ENCODE measurements at places on chromosomes 16 and 17. TPM values are rescaled to one million over a fixed set of nuclear protein-coding genes. Genes with fewer than 3 reads are reported as not detected.

- no peak for DNase-seq
Measured at GRCh38 chr16:85631802-85632393, 18.8 kb downstream of the GSE1 start.

DNA sequence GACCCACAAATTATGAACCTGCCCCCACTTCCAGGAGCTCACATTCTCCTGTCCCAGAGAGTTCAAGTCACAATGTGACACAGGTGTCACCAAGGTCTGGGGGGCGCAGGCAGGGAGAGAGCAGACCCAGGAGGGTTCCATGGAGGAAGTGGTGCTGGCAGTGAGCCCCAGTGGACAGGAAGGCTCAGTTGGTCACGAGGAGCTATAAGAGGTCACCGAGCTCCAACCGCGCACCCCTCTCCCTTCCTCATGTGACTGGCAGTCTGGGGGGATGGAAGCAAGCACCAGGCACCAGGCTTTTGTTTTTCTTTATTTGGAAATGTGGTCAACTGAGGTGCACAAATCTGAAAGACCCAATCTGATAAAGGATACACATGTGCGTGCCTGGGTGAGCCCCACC lies 2.5 kb downstream of the ITGAD start:
- no peak for DNase-seq

DNA sequence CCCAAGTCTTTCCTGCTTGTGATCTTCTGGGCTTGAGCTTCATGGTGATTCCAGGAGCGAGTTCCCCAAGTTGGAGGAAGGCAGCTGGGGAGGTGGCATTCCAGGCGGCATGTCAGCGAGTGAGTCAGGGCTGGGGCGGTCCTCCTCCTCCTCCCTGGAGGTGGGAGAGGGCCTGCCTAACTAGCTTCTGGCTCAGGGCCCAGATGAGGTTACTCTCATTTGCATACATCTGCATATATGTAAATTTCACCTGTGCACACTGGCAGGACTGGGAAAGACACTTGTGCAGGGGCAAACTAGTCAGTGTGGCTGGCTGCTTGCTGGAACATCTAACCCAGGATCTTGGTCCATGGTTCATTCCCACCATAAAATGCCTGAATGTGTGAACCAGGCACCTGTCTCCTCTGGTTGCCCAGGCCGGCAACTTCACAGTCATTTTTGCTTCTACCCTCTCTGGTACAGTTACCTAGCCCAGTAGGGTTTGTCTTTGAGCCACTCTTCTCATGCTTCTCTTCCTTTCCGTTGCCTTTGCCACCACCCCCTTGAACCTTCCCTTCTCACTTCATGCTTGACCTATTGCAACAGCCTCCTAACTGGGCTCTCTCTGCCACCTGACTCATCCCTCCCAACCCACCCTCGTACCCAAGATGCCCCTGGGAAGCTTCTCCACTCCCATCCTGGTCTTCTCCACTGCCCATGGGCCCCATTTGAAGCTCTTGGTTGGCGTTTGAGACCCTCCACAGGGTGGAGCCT lies 9.6 kb upstream of the DLX4 start:
- no peak for DNase-seq

GRCh38 chr17:45747911-45748310 lies 36.2 kb upstream of the CRHR1 start:
- DNase-seq, result no peak

DNA sequence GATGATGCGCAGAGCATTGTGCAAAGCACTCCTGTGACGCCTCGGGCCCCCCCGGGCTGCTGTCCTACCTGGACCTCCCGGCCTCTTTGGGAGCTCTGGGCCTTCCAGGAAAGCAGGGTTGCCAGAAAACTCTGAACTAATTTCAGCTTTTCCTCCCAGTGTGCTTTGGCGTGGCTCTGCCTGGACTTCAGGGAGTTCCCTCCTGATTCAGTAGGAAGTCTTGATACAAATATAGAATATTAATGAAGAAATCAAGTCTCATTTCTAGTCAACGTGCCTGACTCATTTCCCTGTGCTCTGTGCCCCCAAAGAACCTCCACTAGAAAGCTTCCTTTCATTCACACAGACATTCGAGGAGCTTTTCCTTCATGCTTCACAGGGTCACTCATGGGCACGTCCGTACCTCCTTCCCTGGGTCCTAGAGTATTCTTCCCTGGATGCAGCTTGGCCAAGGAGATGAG lies 84.0 kb upstream of the NOL11 start:
- no peak for DNase-seq

GRCh38 chr16:79247386-79247785 lies 353.2 kb downstream of the MAF start:
- DNase-seq, result no peak

- no peak for DNase-seq
Measured at GRCh38 chr17:79573196-79573896, 37.5 kb downstream of the RBFOX3 start.

- DNase-seq, result no peak
Measured at GRCh38 chr17:81153340-81153803, 11.9 kb upstream of the PVALEF start.

DNA sequence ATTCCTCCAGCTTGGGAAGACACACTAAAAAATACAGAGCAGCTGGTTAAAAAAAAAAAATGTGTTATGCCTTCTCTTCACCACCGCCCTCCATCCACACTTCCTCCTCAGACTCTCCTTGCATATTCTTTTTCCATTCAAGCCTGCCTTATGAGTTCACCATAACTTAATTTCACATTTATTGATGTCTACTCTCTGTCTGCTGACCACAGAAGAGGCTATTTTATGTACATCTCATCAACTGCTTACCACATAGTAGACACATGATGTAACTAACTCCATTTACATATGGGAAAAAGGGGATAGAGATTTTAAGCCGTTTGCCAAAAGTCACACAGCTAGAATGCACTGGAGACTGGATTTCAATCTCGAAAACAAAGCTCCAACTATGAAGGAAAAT lies 409.8 kb downstream of the CDH11 start:
- DNase-seq, result no peak

GRCh38 chr16:58110571-58111301 lies 18.4 kb downstream of the CFAP20 start:
- no peak for DNase-seq

DNA sequence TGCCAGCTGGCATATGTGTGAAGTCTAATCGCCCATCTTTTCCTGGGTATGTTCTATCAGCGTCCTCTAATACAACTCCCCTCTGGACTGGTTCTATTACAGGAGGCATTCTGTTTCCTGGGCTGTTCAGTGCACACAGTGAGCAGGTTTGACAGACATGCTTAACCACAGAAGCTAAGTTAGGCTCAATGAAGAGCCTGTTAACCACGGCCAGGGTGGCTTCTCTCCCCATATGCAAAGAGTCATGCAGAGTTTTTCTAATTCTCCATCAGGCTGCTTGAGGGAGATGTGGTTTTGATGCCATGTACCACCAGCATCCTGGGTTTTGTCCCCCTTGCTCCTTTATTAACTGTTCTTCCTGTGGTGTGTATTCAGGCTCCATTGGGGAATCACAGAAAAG lies 57.2 kb upstream of the ALOX12 start:
- no peak for DNase-seq

GRCh38 chr17:5678171-5678570 lies 93.9 kb upstream of the NLRP1 start:
- DNase-seq, result no peak

DNA sequence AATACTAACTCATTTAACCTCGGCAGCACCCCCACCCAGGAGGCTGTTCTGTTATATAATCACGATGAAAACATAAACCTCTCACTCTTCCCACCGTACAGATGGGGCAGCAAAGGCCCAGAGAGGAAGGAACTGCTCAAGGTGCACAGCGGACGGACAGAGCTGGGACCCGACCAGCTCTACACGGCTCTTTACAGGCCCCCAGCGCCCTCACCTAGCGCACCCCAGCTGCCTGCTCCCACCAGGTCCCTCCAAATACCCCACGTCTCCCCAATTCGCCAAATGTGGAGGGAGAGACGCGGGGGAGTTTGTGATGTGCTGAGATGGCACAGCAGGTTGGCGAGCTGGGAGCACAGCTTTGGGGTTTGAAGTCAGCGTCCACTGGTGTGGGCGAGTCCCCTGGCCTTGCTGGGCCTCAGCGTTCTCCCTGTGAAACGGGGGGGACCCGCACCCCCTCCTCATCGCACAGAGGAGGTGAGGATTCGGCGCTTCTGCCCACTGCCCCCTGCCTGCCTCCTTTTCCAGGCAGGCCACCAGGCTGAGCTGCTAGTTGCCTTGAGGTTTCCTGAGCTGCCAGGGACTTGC lies 54.1 kb downstream of the CBFA2T3 start:
- no peak for DNase-seq

XYLT2 gene
- 35.3 TPM for total RNA-seq

KIFC3 gene
- 38.7 TPM for total RNA-seq

TBC1D3 gene
- total RNA-seq, result not detected

NPIPA2 gene
- 11.5 TPM for total RNA-seq

HSD17B1 gene
- total RNA-seq, result 2.2 TPM

TP53TG3 gene
- not detected for total RNA-seq

All from mesothelial cell of epicardium (in vitro differentiated cells).